ENCODE measurements at places on chromosomes 12 and 14. TPM values are rescaled to one million over a fixed set of nuclear protein-coding genes. Genes with fewer than 3 reads are reported as not detected.

Gene CYP46A1
- total RNA-seq: 2.1 TPM

Gene RNF212B
- total RNA-seq: not detected

Gene RNF41
- total RNA-seq: 72.6 TPM

Gene NANOG
- 1.3 TPM for total RNA-seq

Gene TIMELESS
- total RNA-seq: 17.9 TPM

Gene C1QL4
- total RNA-seq: 4.8 TPM

Gene SIRT4
- total RNA-seq: 3.8 TPM

Gene CCDC88C
- 68.0 TPM for total RNA-seq

Gene OR6C74
- not detected for total RNA-seq

DNA sequence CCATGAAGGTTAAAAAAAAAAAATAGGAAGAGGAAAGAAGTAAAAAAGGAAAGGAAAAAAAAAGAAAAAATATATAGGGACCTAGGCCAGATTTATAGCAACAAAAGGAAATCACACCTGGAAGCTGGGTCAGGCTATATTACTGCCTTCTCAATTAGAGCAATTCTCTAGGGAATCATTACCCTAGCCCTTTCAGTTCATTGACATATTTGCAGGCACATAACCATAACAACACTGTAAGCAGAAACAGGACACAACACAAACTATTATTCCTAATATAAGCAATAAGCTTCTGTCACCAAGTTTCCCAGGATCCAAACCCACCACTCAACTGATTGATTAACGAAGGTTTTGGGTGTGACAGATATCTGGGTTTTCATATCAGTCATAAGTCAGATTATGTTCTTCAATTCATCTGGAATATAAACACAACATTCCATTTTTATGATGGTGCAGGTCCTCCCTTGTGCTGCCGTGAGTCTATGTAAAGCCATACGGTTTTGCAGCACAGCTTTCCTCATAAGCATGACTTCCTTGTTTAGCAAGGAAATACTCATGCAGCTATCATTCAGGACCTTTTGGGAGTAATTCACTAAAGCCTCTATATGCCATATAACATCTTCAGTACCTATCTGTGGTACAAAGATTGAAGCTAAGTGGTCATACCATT, 4.2 kb downstream of the PCNX4 start:
- DNase-seq: no peak

DNA sequence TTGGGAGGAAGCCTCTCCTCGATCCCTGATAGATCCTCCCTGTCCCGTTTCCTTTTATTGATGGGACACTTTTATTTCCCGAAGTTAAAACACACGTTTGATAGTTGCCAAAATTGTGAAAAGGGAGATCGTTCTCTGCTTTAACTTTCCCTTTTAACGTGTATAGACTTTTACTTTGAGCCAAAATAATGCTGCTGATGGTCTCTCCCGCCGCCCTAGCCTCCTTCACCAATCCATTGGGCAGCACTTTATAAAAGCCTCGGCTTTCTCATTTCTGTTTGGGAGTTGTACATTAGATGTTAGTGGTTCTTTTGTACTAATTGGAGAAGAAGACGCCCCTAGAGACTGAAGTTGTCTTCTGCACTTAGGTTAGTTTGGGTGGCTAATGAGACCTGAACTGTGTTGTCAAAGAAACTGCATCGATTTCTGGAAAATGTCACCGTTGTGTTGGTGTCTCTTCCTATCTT, 1.4 kb downstream of the TMTC2 start:
- DNase-seq: no peak

DNA sequence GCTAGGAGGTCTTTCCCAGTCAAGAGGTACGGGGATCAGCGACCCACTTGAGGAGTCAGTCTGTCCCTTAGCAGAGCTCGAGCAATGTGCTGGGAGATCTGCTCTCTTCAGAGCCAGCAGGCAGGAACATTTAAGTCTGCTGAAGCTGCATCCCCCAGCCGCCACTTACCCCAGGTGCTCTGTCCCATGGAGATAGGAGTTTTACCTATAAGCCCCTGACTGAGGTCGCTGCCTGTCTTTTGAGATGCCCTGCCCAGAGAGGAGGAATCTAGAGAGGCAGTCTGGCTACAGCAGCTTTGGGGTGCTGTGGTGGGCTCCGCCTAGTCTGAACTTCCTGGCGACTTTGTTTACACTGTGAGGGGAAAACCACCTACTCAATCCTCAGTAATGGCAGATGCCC, 874.9 kb upstream of the FLRT2 start:
- DNase-seq: no peak

GRCh38 chr12:114168061-114168460, 201.9 kb upstream of the RBM19 start:
- DNase-seq: no peak

- DNase-seq: no peak
Observed at GRCh38 chr14:54600717-54601109, 33.8 kb downstream of the SAMD4A start.

DNA sequence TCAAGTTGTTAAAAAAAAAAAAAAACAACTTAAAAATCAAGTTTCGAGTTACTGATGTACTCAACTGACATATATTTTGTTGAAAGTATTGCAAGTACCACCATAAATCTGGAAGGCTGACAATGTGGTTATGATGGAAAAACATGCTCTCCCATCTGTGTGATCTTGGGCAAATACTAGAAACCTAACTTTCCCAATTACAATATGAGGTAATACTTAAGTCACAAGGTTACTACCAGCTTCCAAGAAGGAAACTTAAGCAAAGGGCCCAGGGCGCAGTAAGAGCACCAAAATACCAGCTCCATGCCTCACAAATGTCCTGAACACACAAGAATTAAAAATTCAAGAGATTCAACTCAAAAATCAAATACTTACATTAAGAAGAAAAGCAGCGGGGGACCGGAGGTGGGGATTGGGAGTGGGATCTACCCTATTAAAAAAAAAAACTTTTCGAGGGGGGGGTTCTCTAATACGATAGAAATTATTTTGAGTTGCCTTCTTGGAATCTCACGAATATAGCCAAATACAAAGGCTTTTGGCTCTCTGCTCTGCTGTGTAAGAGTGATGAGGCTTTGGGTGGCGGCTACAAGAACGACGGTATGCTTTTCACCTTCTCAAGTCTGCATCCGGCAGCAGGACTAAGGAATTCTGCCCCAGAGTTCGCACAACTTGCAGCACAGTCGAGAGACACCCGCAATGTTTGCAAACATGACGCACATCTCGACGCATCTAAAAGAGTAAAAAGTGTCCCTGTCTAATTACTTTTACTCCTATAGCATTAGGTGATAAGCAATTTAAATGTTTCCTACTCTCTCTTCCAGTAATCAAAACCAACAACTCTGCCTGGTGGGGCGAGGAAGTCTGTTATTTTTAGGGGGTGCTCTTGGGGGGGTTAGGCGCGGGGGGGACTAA, 1.1 kb downstream of the SAV1 start:
- DNase-seq: no peak

GRCh38 chr12:78120866-78121560, 290.3 kb downstream of the NAV3 start:
- no peak for DNase-seq

GRCh38 chr14:72261068-72261467, 328.8 kb downstream of the RGS6 start:
- DNase-seq: no peak

DNA sequence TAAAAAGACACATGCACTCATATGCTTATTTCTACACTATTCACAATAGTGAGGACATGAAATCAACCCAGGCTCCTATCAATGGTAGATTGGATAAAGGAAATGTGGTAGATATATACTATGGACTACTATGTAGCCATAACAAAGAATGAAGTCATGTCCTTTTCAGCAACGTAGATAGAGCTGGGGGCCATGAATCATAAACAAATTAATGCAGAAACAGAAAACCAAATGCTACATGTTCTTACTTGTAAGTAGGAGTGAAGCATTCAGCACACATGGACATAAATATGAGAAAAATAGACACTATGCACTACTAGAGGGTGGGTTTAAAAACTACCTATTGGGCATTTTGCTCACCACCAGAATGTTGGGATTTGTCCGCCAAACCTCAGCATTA, 278.0 kb upstream of the MIS18BP1 start:
- no peak for DNase-seq

GRCh38 chr14:24795406-24795805, 161.4 kb upstream of the GZMB start:
- DNase-seq: no peak

GRCh38 chr12:50354908-50355307, 41.5 kb downstream of the FAM186A start:
- DNase-seq: no peak

GRCh38 chr14:66074537-66074936, 411.6 kb upstream of the CCDC196 start:
- no peak for DNase-seq

DNA sequence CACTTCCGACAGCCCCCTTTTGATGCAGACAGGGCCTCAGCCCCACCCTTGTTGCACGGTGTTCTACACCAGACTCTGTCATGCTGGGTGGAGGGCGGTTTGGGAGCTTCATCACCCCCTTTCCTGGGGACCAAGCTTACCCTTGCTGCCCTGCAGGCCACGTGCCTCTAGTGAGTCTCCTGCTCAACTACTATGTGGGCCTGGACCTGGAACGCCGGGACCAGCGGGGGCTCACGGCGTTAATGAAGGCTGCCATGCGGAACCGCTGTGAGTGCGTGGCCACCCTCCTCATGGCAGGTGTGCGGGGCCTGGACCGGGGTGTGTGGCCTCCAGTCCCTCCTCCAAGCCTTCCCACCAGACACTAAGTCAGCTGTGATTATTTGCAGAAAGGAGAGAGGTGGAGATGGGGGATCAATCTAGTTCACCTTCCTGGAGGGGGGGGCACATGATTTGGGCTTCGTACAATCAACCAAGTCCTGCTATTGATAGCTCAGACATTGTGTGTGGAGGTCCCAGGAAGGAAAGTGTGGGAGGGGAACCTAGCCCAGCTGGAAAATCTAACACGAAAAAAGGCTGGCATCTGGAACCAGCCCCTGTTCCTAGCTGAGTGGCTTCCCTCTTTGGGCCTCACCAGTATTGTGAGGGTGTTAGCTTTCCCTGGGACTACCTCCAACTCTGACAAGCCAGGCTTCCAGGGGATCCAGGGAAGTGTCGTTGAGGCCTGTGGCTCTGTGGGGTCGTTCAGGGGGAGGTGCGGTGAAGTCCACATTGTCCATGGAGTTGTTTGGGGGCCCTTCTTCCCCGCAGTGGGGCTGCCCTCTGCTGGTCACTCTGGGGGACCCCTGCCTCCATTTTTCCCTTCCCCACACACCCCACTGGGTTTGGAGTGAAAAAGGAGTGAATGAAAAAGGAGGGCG, 1.6 kb downstream of the ANKRD33 start:
- DNase-seq: no peak

DNA sequence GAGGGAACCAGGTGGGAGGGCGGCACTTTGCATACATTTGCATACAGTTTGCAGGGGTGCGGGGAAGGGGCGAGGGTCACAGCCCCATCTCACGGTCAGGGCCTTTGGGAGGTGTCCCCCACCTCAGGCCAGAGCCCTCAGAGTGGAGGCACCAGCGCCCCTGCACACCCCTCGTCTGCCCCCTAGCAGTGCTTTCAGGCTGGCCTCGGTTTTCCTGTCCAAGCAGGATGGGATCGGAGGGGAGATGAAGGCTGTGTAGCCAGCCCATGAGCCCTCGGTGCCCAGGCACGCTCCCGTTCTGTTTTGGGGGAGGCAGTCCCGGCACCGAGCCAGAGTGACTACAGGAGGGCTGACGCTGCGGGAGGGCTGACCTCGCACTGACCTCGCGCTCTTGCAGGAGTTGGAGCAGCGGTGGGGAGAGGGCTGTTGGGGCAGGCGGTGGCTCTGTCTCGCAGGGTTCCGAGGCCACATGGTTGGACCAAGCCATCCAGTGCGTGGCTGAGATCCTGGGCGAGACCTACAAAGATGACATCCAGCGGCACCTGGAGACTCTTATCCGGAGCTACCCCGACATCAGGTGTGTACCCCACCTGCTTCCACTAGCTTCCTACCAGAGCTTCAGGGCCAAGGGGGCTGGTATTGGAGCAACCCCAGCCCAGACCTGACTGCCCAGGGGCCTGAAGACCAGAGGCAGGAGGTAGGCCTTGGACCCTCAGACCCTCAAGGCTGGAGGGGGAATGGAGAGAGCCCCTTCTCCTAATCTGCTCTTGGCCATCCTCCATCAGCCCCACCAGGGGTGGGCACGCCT, 13.6 kb downstream of the EXOC3L4 start:
- DNase-seq: no peak

GRCh38 chr14:58048219-58048618, 103.8 kb downstream of the ARMH4 start:
- DNase-seq: no peak

GRCh38 chr12:16530268-16530850, 75.6 kb downstream of the LMO3 start:
- no peak for DNase-seq

- DNase-seq: no peak
Observed at GRCh38 chr12:2035431-2036055, 17.2 kb upstream of the CACNA1C start.

GRCh38 chr14:104516906-104517305, 62.7 kb upstream of the C14orf180 start:
- DNase-seq: no peak

DNA sequence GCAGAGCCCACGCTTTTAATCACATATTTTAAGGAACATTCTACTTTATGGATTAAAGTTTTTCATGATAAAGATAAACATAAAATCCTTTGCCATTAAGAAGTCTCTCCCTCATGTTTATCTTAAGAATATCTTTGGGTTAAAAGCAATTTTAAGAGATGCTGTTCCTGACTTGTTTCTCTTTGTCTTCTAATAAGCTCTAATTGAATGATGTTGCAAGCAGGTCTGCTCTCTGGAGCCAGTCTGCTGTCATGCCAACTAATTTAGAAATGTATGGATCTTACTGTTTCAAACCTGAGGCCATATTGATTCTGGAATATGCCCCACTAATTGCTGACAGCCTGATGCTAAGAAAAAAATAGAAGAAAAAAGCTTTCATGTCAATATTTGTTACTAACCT, 173.6 kb downstream of the TTC8 start:
- DNase-seq: no peak

GRCh38 chr14:69685716-69686115, 74.3 kb downstream of the SUSD6 start:
- DNase-seq: no peak

DNA sequence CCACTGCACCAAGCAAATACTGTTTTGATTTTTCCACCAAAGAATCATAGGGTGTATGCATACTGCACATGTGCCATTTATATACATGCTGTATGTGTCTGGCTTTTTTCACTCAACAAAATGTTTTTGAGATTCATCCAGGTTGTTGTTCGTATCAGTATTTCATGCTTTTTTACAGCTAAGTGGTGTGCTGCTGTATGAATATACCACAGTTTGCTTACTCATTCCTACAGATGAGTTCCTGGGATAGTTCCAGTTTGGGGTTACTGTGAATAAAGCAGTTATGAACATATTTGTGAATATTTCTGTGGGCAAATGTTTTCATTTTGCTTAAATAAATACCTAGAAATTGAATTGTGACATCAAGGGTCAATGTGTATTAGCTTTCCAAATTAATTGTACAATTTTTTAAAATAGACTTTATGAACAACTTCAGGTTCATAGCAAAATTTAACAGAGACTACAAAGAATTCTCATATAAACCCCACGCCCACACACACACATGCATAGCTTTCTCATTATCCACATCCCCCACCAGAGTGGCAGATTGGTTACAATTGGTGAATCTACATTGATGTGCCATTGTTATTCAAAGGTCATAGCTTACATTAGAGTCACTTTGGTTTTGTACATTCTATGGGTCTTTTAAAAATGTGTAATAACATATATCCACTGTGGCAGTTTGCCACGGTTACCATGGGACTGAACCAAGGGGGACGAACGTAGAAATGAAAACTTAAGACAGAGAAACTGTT, 6.9 kb upstream of the KRT6A start:
- DNase-seq: no peak
